ENCODE measurements at places on chromosomes 2 and 18.

DNA sequence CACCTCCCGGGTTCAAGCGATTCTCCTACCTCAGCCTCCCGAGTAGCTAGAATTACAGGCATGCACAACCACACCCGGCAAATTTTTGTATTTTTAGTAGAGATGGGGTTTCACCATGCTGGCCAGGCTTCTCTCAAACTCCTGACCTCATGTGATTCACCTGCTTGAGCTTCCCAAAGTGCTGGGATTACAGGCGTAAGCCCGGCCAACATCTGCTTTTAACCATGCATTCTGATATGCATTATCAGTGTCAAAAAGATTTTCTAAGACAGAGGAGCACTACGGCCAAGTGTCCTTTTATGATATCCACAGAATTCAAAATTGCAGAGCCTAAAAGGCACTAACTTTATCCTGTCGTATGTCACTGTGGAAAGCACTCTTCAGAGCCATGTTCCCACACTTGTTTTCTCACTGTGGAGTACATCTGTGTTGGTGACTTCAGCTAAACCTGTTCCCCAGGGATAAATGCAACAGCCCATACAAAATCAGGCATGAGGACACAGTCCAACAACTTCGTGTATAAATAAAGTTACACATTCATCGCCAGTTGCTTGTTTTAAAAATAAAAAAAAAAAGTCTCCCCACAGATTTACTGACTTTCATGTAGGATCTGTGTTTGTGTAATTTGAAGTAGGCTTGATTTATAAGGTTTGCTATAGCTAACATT lies 56.4 kb downstream of the STK25 start:
- no peak for DNase-seq

DNA sequence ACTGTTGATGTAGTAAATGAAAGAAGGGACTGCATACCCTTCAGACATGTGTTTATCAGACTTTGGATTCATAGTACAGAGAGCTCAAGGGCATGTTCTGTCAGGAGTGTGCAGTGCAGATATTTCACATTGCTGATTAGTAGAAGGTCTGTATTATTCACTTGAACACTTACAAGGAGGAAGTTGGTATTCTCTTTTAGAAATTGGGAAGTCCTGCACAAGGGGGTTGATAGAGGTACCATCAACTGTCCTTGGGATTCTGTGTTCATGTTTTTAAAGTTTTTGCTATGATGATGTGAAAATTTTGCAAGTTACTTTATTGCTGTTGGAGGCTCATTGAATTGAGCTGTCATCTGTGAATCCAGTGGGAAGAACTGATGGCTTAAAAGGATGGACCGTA lies 6.7 kb downstream of the PSMD1 start:
- no peak for DNase-seq

- no peak for DNase-seq
Measured at GRCh38 chr2:147108548-147108947, 736.3 kb upstream of the ACVR2A start.

DNA sequence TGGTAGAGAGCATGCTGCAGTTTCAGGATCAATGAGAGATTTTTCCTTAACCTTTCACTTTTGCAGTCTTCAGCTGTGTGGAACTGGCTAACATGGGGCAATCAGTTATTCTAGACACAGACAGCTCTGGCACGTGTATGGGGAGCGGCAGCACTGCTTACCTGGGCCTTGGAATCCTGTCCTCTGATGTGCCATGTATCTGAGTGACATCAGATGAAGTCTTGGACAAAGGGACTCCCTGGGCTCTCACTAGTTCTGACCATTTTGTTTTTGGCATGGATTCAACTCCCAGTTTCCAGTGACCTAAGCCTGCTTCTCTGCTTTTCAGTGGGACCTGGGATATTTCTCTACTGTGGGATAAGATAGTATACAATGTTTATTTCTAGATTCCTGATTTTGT lies 54.3 kb downstream of the RNF144A start:
- DNase-seq, result no peak

DNA sequence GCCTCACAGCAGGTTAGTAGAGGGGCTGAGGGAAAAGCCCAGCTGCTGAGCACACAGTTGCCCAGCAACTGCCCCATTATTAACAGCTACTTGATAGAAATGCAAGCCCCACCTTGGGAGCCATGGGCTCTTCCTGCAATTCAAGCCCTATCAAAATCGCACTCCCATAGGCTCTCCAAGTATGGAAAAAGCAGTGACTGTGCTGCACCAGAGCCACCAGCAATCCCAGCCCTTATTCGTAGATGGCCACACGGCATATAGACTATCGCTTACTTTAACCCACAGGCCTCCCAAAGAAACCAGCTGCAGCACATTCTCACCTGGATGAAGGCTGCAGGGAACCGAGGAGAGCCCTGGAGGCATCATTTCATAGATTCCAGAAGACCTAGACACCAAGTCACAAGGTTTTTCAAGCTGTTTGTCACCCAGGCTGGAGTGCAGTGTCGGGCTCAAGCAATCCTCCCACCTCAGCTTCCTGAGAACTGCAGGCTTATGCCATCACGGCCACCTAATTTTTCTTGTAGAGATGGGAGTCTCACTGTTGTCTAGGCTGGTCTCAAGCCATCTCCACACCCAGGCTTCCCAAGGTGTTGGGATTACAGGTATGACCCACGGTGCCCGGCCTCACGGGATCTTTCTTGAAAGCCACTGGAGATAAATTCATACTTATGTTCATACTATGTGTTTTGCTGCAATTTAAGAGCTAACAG lies 11.3 kb downstream of the NCL start:
- no peak for DNase-seq

GRCh38 chr18:45197526-45197970 lies 417.7 kb upstream of the SLC14A2 start:
- DNase-seq, result no peak

- no peak for DNase-seq
Measured at GRCh38 chr18:50428531-50429206, 53.8 kb downstream of the SKA1 start.

GRCh38 chr2:26757873-26758789 lies 6.0 kb upstream of the SLC35F6 start:
- no peak for DNase-seq

DNA sequence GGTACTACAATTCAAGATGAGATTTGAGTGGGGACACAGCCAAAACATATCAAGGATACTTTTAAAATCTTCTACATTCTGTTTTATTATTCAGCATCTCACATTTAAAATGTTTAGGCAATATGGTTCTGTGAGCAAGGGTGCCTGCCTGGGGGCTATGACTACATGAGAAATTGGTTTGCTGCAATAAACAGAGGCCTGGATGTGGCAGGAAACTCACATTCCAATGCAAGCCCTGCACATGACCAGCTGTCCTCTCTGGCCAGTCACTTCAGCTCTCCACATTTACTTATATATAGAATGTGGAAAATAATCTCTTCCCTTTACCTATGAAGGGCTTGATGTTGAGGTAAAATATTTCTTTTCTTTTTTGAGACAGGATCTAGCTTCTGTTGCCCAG lies 193.4 kb downstream of the LRRTM1 start:
- DNase-seq, result no peak

DNA sequence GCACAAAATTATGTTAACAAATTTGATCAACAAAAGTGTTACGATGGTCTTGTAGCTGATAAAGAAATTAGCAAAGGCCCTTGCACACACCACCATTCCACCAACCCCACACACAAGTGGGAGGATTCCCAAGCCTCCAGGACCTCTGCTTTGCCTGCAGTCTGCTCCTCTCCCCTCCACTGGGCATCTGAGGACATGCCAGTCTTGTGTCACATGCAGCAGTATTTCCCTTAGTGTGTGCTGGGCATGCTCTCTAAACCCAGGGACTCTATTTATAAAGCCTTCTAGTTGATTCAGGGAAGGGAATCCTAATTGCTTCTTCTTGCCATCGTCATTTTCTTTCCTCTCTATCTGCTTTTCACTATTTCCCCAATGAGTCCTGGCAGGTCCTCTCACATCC lies 53.3 kb downstream of the KCTD18 start:
- no peak for DNase-seq

DNA sequence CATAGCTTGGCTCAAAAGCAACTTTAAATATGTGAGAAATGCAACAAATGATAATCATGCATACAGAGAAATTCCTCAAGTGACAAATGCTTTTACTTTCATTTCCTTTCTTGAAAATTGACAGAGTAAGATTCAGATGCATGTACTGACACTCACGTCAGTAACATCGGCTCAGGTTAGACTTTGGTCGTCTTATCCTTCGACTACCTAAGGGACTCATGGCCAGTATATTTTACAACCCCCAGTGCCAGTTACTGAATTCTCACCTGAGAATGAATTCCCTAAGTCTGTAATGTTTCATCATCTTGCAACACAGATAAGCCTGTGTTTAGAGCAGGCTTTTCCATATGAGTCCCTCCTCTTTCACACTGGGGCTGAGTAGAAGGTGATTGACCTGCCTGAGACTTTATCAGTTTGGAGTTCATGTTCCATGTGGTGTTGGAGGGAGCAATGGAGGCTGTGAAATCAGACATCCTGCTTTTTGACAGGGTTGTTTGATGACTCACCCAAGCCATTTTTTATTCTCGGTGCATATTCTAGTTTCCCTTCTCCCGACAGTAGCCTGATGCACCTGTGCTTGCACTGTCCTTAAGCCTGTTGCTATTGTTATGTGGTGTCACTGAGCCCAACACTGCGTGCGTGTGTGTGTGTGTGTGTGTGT lies 30.5 kb upstream of the ATP8B1 start:
- DNase-seq, result no peak

DNA sequence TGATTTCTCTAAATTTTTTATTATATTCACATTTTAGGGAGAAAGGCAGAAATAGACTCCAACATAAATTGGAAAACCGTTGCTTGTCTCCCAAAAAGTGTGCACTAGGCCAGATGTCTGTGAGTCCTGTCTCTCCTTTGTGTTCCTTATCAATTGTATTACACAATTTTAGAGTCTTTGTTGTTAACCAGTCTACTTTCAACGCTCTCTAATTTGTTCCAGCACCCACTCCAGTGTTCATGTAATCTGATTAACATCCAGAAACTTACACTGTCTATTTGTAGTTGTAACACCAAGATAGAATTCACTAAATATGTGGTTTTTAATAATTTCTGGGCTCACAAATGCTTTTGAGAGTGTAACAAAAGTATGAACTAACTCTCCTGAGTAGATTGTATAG lies 195.6 kb downstream of the FSIP2 start:
- no peak for DNase-seq
